ENCODE measurements at places on chromosomes 13 and 19. TPM values are rescaled to one million over a fixed set of nuclear protein-coding genes. Genes with fewer than 3 reads are reported as not detected.

The VAV1 gene
- total RNA-seq: 70.0 TPM

The SBSN gene
- total RNA-seq: not detected

The VSTM1 gene
- not detected for total RNA-seq

The ZNF528 gene
- total RNA-seq: 16.9 TPM

The SPART gene
- total RNA-seq: 22.9 TPM

The MZF1 gene
- total RNA-seq: 21.0 TPM

The ZNF729 gene
- total RNA-seq: not detected

The KIR3DL2 gene
- 1.6 TPM for total RNA-seq

The ZNF878 gene
- total RNA-seq: not detected

The AMH gene
- 3.3 TPM for total RNA-seq

The HCST gene
- 72.4 TPM for total RNA-seq

The DNASE2 gene
- total RNA-seq: 11.1 TPM

The JOSD2 gene
- 11.9 TPM for total RNA-seq

The ZNF66 gene
- total RNA-seq: 7.4 TPM

The TMIGD2 gene
- total RNA-seq: 17.6 TPM

The PLPPR3 gene
- not detected for total RNA-seq

The B3GNT8 gene
- 0.58 TPM for total RNA-seq

The WDR62 gene
- total RNA-seq: 2.0 TPM

The ZNF681 gene
- total RNA-seq: 1.6 TPM

The IZUMO4 gene
- total RNA-seq: 17.4 TPM

The SPIB gene
- 0.42 TPM for total RNA-seq

The ZNF497 gene
- total RNA-seq: 0.28 TPM

The NCAN gene
- total RNA-seq: not detected

The CGB3 gene
- total RNA-seq: not detected

The ZIC2 gene
- total RNA-seq: not detected

The CEACAM20 gene
- total RNA-seq: not detected

The ATCAY gene
- total RNA-seq: not detected

The EBI3 gene
- not detected for total RNA-seq

The LILRA2 gene
- 0.91 TPM for total RNA-seq

The MYO16 gene
- total RNA-seq: 0.63 TPM

The SIX5 gene
- total RNA-seq: 0.58 TPM

The EPS8L1 gene
- 2.2 TPM for total RNA-seq

The THSD1 gene
- 0.60 TPM for total RNA-seq

The KCTD15 gene
- 3.6 TPM for total RNA-seq

The OR7A5 gene
- total RNA-seq: not detected

The OR7C1 gene
- total RNA-seq: not detected

The ADGRE3 gene
- not detected for total RNA-seq

The GNG7 gene
- total RNA-seq: 5.7 TPM

The KLK12 gene
- total RNA-seq: not detected

The FBXO46 gene
- 17.2 TPM for total RNA-seq

The STK11 gene
- total RNA-seq: 53.0 TPM

Data from CD4-positive, alpha-beta T cell (primary cell).